Dermis microvascular lymphatic vessel endothelial cell (primary cell): ENCODE measurements at places on chromosomes 12 and 14. TPM values are rescaled to one million over a fixed set of nuclear protein-coding genes. Genes with fewer than 3 reads are reported as not detected.
A peak's percentile ranks its signal among the peaks of the same experiment; 100 is the strongest.

ATF7IP gene
- 14.4 and 14.9 TPM in 2 replicates for total RNA-seq

CFAP73 gene
- not detected in 2 replicates for total RNA-seq

CD163L1 gene
- total RNA-seq, result 16.0 and 23.6 TPM in 2 replicates

AHNAK2 gene
- total RNA-seq, result 16.8 and 17.1 TPM in 2 replicates

INF2 gene
- total RNA-seq, result 25.3 and 36.9 TPM in 2 replicates

RFX4 gene
- not detected in 2 replicates for total RNA-seq

SLC25A47 gene
- total RNA-seq, result under 0.01 TPM in 1 of 2 replicates, not detected in the other

XPOT gene
- total RNA-seq, result 44.7 and 47.7 TPM in 2 replicates

MYF5 gene
- total RNA-seq, result not detected in 2 replicates

TMEM63C gene
- total RNA-seq, result 0.13 and 0.77 TPM in 2 replicates

TPPP2 gene
- not detected in 2 replicates for total RNA-seq

GRCh38 chr12:12823300-12823699 lies 10.2 kb downstream of the DDX47 start:
- peak; percentile 61 for DNase-seq

DNA sequence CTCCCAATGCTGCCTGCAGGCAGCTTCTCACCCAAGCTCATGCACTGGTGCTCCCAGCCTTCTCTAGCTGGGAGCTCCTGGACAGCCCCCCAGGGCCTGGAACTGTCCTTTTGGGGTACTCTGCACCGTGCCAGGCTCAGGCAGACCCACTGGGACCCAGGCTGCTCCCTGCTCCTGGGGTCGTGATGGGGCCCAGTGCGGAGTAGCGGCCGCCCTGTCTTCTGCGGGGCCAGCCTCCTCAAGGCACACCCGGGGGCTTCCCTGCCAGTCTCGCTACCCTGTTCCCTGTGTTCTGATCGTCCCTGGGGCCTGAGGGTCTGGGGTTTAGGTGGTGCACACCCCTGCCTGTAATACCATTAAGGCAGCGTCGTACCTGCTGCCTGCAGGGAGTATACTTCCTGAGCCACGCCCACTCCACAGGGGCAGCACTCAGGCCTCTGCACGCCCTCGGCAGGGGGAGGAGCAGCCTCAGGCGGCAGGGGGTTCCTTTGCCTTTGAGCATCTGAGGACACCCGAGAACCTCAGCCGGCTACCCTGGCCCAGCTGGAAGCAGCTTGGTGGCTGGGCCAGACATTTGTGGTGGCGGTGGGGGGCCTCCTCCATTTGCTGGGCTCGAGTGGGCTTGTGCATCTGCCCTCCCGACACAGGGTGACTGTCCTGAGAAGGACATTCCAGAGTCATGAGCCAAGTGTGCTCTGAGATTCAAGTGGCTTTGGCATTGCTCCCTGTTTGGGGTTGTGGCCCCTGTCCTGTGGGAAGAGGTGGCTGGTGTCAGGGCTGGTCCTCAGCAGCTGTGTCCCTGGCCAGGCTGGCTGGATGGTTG lies 9.2 kb upstream of the CRIP2 start:
- DNase-seq, result no peak

GRCh38 chr12:39327510-39327909 lies 115.4 kb downstream of the KIF21A start:
- no peak for DNase-seq

DNA sequence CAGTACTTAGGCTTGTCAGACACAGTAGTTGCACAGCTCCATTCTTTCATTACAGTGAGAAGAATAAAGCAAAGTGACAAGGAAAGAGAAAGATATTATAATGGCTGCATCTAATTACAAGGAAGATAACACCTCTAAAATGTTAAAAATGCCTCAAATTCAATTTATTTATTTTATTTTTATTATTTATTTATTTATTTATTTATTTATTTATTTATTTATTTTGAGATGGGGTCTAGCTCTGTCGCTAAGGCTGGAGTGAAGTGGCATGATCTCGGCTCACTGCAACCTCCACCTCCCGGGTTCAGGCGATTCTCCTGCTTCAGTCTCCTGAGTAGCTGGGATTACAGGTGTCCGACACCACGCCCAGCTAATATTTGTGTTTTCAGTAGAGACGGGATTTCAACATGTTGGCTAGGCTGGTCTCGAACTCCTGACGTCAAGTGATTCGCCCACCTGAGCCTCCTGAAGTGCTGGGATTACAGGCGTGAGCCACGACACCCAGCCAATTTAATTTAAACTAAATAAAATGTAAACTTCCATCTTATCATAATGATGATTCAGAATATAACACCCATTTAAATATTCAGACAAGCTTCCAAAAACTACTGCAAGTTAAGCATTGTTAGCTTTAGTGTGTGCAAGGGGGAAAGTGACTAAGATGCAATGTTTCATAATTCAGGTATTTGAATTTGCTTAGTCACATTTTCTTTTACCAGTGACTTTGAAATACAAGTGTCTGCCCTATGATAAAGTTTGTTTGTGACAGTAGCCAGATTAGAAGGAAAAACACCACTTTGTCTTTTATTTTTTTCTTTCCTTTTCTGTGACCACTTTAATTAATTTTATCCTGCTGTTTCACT lies 2.4 kb upstream of the CFAP54 start:
- peak; percentile 69 for DNase-seq

GRCh38 chr12:19129122-19129485 lies 429 bp upstream of the PLEKHA5 start:
- no peak for DNase-seq

- no peak for DNase-seq
These were observed 751 bp downstream of the PSMB5 start for GRCh38 chr14:23033801-23034497.

DNA sequence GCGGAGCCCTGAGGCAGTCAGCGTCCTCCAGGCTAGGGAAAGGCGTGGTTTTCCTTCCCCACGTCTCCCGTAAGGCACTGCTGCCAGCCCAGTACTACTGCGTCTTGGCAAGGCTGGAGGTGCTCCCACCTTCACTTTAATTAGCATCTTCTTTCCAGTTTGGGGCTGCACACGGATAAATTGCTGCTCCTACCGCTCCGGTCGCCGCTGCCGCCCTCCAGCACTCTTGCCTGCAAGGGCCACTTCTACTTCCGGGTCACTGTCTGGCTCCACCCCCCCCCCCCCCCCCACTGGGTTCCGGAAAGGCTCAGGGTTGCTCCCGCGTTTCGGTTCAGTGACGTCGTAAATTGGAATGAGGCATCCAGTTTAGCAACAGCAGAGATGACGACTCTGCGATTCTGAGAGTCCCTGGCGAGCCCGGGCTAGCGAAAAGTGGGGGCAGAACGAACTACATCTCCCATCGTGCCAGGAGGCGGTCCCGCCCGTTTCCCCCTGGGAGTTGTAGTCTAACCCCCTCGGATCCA lies at the start of gene NEDD8:
Gene NEDD8, minus strand, starts transcription at position 247 of the 524 bp plus-strand sequence. Its CDS starts 100 bp downstream, at position 147.
- DNase-seq, result peak; percentile 96

- no peak for DNase-seq
These were observed 5.9 kb downstream of the EPS8 start for GRCh38 chr12:15783288-15783687.

DNA sequence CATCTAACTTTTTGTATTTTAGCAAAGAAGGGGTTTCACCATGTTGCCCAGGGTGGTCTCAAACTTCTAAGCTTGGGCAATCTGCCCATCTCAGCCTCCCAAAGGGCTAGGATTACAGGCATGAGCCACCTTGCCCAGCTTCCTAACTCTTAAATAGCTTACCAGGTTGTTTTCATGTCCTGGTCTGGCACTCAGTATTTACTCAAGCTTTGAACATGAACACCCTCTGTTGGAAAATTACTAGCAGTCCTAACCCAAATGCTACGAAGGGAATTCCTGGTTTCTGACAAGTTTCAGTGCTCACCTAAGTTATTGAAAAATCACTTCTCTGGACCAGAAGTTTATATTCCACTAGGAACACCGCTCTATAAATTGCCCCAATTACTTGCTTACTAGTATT lies 32.5 kb upstream of the GCH1 start:
- DNase-seq, result no peak

GRCh38 chr12:62760779-62761178 lies 174.2 kb downstream of the PPM1H start:
- DNase-seq, result no peak

- no peak for DNase-seq
These were observed 259.6 kb downstream of the BTG1 start for GRCh38 chr12:91885851-91886731.

DNA sequence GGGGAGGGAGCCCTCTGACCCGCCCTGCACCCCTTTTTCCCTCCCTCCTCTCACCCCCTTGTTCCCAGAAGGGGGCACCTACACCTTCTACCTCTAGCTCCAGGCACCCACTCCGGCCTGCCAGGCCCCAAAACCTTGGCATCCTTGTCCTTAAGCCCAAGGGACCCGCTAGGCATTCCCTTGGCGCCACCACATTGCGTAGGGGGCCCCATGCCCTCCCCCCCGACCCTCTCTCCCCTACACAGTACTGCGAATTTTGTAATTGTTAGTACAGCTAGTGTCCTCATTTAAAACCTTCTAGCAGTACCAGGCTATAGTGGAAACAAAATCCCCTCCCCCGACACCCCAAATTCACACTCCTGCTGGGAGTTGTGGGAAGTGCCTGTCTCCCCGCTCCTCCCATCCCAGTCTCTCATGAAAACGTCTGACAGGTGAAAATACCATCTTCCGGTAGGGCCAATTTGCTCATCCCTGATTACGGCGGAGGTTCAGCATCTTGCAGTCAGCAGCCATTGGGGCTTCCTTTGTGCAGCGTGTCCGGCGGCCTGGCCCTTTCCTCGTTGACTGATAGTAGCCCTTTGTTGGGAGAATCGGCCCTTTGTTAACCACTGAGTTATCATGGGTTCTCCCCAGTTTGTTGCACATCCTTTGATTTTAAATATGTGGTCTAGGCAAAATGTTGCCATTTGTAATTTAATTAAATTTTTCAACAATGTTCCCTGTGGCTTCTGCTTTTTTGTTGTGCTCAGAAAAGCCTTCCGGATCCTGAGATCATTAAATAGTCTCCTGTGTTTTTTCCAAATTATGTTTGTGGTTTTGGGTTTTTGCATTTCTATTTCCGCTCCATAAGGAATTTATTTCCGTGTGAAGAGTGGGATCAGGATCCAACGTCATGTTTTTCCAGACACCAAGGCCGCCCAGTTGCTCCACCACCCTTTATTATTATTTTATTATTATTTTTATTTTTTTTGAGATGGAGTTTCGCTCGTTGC lies 7.9 kb upstream of the CEP170B start:
- no peak for DNase-seq

DNA sequence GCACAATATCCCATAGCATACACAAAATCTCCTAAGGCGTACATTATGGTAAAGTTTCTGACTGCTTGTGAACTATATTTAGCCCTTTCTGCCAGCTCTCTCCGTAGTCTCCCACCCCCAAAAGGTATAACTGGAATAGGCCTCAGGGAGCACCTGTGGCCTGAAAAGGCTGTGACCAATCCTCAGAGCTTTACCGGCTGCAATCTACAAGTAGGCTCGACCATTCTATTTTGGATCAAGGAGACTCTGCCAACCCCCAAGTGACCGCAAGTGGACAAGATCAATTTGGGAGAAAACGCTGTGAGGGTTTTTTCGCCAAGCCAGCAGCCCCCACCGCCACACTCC lies 1.2 kb downstream of the PPTC7 start:
- no peak for DNase-seq

- DNase-seq, result peak; percentile 24
These were observed 106.3 kb downstream of the PTCSC3 start for GRCh38 chr14:36070031-36070719.

DNA sequence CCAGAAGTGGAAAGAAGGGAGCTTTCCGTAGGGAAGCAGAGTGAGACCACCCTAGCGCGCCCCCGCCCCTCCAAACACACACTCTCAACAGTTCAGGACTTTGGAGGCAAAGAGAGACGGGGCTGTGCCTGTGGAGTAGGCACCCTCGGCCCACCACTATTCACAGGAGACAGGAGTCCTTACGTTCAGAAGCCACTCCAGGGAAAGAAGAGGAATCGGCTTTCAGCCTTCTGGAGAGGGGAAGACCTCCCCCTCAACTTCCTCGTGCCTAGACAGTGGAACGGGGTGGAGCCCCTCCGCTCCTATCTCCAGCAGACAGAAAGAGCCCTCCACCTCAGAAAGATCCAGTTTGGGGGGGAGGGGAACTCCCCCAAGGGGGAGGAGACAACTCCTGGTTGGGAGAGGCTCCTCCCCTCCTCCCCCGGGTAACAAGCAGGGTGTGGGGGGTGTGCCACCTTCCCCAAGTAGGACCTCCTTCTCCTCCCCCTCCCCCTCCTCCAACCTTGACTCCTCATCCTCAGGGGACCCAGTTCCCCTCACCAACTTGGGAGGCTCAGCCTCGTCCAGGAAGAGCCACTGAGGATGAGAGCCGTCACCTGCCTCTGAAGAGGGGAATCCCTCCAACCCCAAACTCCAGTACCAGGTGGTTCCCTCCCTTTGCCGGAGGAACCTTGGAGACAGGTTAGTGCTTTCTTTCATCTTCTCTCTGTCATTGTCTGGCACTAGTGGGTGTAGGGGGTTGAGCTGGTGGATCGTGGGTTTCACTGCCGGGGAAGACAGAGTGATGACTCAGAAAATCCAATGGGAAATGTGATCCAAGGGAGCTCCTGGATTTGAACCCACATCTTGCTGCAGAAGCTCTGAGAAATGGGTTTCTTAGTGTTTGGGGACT lies 883 bp downstream of the FOXJ2 start:
- DNase-seq, result no peak

- no peak for DNase-seq
These were observed 11.5 kb upstream of the OR11G2 start for GRCh38 chr14:20179218-20179617.

DNA sequence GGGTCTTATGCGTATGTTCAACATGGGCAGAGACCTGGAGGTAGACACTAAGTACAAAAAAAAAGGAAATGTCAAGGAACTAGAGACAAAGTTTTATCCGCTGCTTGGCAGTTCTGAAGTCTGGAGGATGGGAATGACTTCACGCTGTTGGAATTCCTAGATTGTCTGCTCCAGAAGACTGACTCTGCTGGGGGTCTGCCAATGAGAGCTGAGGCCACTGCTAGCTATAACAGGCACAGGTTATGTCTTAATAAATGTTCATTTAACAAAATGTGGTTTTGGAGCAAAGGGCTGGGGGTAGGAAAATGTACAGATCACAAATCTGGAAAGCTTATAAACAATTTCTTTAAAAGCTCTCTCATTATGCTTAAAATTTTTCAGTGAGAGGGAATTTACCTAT lies 5.9 kb downstream of the RNASE8 start:
- no peak for DNase-seq

- DNase-seq, result no peak
These were observed 164.7 kb downstream of the SSPN start for GRCh38 chr12:26360062-26360461.

GRCh38 chr12:67981287-67982162 lies 7.7 kb upstream of the IFNG-AS1 start:
- no peak for DNase-seq

GRCh38 chr14:93099196-93099595 lies 16.5 kb downstream of the ITPK1 start:
- DNase-seq, result no peak

- DNase-seq, result no peak
These were observed 35.7 kb upstream of the EML1 start for GRCh38 chr14:99757331-99758070.
